Activated CD4-positive, alpha-beta T cell treated with anti-CD3 and anti-CD28 coated beads, Interleukin-2, amount 50 U/mL, for 24 hours (primary cell): ENCODE measurements at places on chromosomes 7 and 10.

DNA sequence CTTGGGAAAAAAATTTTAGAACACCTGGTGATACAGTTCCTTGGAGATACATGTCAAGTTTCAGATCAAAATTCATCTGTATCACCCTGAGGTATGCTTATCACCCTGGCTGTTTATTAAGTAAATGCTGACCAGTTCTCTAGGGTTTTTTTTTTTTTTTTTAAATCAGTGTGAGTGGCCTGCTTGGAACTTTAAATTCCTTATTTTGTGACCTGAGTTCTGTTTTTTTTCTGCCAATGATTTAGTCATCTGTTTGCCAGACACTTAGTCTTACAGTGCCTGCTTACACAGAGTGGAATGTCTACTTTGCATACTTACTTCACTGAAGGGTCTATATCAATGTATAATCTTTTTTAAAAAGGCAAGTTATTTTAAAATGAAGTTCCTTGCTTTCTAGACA, 1.8 kb downstream of the TSPAN13 start:
- no peak for DNase-seq

DNA sequence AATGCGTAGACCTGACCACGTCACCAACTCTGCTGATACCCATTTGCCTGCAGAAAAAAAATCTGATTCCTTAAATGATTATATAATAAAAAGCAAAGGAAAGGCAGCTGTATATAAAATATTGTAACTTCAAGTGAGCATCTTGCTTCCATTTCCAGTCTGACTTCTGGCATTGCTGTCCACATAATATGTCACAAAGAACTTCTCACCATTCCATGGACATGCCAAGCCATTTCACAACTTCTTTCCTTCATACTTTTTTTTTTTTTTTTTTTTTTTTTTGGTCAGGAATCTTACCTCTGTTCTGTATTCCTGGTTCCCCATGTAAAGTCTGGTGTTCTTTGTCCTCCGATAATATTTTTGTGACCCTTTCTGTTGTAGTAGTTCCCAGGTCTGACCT, 165.5 kb downstream of the SND1 start:
- DNase-seq = no peak

- DNase-seq = no peak
Observed at GRCh38 chr7:142873871-142874270, 11.7 kb downstream of the TRPV6 start.

DNA sequence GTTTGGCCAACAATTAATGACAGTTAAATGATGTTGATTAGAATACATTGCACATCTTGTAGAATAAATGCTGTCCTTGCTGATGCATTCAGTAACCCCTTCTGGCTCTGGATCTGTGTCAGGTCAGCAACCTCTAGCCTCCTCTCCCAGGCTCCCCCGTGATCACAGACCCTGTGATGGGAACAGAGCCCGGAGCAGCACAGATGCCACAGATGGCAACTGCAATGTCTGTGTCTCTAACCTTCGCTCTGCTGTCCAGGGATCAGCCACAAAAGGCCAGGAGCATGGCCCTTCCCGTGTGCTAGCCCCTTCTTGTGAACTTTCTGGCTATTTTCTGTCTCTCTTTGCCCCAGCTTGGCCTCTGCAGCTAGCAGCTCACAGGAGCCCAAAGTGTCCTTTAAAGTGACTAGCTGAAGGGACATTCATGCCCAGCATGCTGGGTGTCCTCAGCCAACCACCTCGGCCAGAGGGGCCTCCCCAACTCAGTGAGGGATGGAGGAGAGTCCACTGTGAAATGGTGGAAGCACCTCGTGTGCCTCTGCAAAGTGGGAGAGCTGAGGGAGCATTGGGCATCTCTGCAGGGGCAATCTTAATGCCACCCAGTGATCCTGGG, 167.0 kb upstream of the TCERG1L start:
- DNase-seq = no peak

DNA sequence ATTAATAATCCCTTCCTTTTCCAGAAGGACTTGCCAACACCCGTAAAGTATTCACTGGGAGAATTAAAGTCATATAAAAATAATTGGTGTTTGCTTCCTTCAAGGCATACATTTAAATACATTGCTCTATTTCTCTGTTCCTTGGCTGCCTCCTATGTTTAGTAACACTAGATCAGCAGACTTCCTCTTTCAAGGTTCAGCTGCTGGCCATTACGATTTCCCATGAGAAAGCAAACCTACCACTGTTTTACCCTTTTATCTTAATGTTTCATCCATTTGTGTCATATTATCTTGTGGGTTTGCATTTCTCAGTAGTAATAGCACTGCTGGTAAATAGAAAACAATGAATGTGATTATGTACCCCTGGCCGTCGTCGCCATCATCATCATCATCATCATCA, 313.8 kb upstream of the BMPER start:
- no peak for DNase-seq

- no peak for DNase-seq
Observed at GRCh38 chr10:122368502-122369254, 5.8 kb upstream of the PLEKHA1 start.

- DNase-seq = no peak
Observed at GRCh38 chr7:139181404-139181803, 49.6 kb upstream of the UBN2 start.

DNA sequence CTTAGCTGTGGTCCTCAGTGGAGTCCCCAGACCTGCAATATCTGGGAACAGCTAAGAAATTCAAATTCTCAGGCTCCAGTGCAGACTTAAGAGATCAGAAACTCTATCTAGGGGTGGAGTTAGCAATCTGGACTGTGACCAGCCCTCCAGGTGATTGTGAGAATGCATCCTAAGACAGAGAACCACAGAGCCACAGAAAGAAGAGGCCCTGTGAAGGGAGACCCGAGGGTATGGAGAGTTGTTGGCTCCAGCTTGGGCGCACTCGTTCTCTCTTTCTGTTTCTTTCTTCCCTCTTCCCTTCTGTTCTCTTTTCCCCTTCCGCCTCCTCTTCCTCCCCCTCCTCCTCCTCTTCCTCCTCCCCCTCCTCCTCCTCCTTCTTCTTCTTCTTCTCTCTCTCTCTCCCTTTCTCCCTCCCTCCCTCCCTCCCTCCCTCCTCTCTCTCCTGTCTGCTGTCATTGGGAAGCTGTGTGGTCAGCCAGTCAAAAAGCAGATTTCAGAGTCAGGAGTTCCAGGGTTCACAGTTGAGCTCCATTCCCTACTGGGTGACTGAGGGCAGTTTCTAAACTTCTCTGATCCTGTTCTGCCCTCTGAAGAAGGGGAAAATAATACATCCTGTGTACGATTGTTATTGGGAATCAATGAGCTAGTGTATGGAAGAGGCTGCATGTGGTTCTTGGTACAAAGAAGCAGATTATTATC, 62.1 kb upstream of the STEAP1B start:
- no peak for DNase-seq

DNA sequence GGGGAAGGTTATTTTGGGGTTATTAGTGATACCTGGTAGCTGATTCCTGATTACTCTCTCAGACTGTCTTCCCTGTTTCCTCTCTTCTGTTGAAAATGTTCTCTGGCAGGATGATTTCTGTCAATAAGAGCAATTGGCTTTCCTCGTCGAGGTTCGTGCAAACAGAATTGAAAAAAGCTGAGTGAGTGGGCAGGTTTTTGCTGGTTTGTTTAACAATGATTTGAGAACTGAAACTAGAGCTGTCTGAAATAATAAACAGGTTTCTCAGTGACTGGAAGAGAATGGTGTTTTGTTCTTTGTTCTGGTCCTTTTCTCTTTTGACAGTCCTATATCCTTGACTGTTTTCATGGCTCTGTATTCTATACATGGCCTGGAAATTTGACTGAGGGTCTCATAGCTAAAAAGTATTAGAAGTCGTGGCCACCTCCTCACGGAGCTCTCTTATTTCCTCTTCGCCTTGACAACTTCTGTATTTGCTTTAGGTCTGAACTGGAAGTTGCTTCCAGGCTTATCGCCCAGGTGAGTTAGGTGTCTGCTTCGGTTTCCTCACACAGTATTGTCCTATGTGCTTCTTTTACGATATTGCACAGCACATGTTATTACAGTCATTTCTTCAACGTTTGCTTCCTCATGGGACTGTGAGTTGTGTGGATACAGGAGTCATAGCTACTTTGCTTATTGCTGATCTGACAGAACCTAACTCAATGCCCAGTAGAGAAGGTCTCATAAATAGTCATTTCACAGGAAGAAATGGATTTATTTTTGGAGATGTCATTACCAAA, 403.6 kb downstream of the NRG3 start:
- DNase-seq = no peak

GRCh38 chr7:79507131-79507530, 53.7 kb upstream of the MAGI2 start:
- DNase-seq = no peak

GRCh38 chr7:10022957-10023356, 950.7 kb upstream of the PHF14 start:
- DNase-seq = no peak

GRCh38 chr7:107085180-107085579, 40.7 kb downstream of the PRKAR2B start:
- no peak for DNase-seq

- peak; percentile 10 for DNase-seq
Observed at GRCh38 chr7:80218723-80219122, 84.1 kb downstream of the GNAI1 start.

DNA sequence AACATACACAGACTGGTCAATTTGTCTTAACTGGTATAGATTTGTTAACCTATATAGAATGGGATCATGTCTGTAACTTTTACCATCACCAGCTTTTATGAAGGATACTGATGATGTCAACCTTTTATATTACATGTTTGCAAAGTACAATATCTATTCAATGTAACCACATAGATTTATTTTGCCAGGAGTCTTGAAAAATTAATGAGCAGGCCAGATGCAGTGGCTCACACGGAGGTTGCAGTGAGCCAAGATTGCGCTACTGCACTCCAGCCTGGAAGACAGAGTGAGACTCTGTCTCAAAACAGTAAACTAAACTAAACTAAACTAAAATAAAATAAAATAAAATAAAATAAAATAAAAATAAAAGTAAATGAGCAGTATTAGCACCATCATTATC, 30.0 kb upstream of the PARD3 start:
- no peak for DNase-seq

DNA sequence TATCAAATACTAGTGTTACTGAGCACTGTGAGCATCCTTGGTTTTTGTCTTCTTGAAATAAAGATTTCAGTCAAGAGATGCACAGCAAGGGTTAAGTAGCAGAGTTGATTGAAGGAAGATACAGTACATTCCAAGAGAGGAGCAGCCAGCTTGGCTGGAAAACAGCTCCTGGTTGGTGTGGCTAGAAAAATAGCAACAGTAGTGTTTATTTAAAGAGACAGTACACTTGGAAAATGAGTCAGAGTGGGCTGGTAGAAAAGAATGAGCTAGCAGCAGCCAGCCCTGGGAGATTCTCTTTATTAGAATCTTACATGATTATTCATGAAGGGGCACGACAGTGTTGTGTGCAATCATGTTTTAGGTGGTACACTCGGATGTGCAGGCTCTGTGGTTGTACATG, 1016.4 kb upstream of the SORCS1 start:
- no peak for DNase-seq

DNA sequence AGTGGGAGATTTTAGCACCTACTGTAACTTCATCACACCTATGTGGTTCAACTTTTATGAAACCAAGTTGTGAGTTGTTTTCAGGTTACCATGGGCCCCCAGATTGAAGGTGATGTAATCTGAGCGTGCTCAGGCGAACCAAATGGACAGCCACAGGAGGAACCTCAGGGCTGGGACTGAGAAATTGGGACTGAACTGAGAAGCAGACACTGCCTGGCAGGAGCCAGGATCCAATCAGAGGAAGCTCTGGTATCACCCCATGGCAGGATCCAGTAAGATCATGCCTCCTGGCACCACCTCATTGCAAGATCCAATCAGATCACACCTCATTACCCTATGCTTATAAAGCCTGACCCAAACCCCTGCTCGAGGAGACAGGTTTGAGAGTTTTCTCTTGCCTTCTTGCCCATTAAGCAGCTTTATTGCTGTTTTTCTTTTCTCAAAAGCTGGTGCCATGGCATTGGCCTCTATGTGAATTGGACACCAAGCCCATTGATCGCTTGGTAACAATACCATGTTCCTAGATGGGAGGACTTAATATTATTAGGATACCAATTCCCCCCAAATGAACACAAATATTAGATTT, 43.2 kb upstream of the GDF10 start:
- DNase-seq = no peak

- no peak for DNase-seq
Observed at GRCh38 chr7:15719311-15719710, 32.8 kb upstream of the MEOX2 start.

DNA sequence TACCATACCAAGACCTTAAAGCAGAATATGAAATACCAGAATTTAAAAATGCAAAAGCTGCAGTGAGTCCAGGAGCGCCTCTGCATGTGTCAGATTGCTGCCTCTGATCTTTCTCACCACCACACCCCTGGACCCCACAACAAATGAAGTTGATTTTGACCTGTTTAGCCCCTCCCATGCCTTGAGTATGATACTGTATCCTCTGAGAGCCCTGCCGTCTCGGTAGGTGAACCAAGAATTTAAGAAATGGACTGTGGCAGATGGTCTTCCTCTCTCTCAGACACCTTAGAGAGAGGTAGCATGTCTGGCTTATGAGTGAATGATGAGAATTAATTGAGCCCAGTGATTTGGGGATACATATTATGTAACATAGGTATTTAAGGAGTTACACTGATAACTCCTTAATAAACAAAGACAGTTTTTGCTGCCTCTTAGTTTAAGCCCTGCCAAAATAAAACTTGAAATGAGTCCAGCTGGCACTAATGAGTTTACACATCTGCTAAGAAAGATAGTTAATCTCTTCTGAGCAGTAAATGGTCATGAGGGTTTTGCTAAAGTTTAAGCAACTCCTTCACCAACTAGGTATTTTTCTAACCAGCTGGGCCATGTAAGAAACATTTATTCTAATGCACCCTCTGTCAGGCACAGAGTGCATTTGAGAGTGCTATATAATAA, 4.5 kb upstream of the TFPI2 start:
- DNase-seq = no peak

DNA sequence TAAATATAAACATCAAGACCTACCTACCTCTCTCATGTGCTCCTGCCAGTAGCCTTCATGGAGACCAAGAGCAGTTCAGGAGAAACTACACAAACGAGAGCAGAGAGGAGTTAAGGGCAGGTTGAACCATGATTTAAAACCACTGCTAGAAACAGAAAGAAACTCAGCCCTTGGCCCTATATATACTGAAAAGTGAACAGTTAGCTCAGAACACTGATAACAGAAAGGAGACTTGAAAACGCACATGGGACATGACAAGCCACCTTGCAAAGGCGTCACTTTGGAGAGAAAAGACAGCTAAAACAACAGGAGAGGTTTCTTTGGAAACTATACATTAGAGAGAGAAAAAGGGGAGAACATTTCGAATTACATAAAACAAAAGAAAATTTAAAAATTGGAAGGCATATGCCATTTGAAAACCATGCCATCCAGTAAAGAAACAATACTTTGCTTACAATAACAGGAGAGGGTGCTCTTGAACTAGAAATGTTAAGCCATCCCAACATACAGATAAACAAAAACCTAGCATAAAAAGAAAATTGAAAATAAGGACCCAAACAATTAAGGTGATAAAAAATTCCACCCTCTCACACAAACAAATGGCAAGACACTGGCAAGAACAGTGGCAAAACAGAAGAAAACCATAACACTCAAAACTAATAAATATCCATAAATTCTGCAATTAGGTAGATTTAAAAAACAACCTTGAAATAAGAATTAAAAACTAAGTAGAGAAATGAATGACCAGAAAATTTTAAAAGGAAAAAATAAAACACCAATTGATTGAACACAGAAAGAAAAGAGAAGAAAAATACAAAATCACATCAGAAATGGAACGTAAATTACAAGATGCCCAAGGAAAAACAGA, 232.7 kb downstream of the IMMP2L start:
- no peak for DNase-seq
